ENCODE measurements at places on chromosomes 1 and 21. TPM values are rescaled to one million over a fixed set of nuclear protein-coding genes. Genes with fewer than 3 reads are reported as not detected.

Gene HSPB7
- not detected for total RNA-seq

Gene RPAP2
- total RNA-seq, result 29.0 TPM

Gene S1PR1
- total RNA-seq, result 147 TPM

Gene FCAMR
- not detected for total RNA-seq

Gene ITGB2
- total RNA-seq, result 240 TPM

Gene PRAMEF17
- not detected for total RNA-seq
